ENCODE measurements at places on chromosomes 7 and 10. TPM values are rescaled to one million over a fixed set of nuclear protein-coding genes. Genes with fewer than 3 reads are reported as not detected.

The GPR15LG gene
- total RNA-seq = not detected

The AQP1 gene
- total RNA-seq = 253 TPM

The SPAM1 gene
- total RNA-seq = not detected

The FGFR2 gene
- 0.36 TPM for total RNA-seq

The FXYD4 gene
- not detected for total RNA-seq
